HEK293T (cell line): ENCODE measurements at places on chromosomes 7 and 10.

GRCh38 chr10:68598978-68599770, 39.0 kb downstream of the TET1 start:
- peak; percentile 8 for DNase-seq

GRCh38 chr10:90087197-90088023, 386.0 kb downstream of the KIF20B start:
- DNase-seq: no peak

DNA sequence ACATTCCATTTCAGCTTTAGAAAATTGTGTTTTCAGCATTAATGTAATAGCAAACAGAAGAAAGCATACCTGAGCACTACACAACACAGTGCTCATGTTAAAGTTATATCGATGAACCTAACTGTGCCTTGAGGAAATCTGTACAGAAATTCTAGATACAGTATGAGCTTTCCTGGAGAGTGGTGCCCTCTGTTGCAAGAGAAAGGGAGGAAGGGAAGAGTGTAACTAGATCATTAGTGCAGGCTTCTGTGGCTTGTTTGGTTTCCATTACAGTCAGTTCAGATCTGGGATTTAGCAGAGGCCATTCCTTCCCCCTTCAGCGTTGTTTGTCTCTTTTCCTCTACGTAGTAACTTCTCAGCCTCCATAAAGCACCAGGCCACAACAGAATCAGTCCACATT, 139.7 kb downstream of the HTR7 start:
- no peak for DNase-seq

- DNase-seq: no peak
Observed at GRCh38 chr7:151020231-151020630, 4.1 kb downstream of the ATG9B start.

GRCh38 chr7:54629771-54630170, 87.6 kb downstream of the VSTM2A start:
- DNase-seq: no peak

DNA sequence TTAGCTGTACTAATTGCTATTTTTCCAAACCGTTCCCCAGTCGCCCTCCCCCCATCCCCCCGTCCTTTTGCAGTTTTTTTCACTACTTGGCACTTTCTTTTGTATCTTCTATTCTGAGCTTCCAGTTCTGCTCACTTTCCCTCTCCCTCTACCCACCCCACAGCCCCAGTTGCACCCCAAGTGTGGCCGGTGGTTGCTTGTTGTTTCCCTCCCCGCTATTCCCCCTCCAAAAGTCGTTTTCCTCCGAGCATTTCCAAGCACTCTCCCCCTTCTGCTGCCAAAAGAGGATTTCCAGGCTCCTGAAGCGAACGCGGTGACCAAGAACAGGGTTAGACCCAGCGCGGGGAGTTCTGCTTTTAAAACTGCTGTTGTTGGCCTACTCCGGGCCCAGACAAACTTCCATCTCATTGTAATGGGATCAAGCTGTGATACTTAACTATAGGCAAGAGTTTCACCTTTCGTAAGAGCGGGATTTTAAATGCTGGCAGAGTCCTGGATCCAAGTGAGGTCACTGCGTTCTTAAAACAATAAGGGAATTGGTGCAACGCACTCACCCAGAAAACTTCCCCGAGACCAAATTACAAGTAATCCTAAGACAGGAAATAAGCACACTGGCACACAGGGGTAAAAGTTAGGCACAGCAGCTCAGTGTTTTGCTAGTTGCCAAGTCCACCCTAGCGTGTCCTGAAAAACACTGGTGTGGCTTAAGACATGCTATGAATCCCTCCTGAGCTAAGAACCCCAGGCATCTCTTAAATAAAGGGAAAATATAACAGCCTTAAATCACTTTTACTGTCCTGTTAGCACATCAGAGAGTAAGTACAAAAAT, 1.5 kb upstream of the RGS10 start:
- peak; percentile 53 for DNase-seq

DNA sequence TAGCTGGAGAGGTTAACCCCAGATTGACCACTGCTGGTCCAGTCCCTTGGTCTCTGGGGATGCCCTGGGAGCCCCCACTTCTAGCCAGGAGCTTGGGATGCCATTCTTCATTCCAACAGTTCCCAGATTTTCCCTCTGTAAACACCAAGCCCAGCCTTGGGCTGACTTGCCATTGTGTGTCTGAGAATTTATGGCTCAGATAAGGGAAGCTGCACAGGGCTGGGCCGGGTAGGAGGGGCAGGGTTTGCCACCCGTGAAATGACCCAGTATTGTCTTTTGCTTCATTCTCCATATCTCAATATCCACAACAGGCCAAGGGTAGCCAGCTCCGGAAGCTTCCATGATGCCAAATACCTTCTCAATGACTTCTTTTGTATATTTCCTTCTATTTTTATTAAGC, 32.1 kb downstream of the AFAP1L2 start:
- DNase-seq: no peak

DNA sequence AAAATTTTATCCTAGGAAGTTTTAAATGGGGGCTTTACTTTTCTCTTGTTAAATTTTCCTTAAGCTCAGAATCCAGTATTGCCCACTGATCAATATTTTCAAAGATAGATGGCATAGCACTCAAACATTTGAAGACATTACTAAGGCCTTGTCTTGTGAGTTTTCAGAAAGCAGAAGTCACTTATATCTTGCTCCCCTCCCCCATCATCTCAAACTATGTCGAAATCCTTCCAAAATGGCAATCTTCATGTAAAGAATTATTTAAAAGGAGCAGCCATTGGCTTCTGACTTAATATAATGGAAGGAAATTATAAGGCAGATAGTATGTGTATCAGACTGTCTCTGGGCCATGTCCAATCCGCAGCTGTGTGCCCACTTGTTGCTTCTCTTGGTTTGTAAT, 553.5 kb upstream of the C7orf33 start:
- no peak for DNase-seq

DNA sequence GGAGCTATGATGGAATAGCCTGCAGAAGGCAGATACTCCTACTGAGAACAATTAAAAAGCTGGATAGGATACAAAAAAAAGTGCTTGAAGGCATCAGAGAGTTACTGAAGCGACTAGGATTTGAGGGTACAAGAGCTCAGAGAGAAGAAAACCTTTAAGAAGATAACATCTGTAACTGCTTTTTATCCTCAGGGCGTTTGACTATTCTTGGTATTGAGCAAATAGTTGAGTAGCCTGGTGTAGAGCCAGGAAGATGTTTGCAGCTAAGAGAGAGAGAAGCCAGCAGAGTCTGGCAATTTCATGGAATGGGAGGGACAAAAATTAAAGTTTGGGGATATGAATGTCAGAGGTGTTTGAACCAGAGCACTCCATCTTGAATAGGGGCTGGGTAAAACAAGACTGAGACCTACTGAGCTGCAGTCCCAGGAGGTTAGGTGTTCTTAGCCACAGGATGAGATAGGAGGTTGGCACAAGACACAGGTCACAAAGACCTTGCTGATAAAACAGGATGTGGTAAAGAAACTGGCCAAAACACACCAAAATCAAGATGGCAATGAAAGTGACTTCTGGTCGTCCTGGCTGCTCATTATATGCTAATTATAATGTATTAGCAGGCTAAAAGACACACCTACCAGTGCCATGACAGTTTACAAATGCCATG, 428.8 kb downstream of the SH2D4B start:
- DNase-seq: no peak

- DNase-seq: no peak
Observed at GRCh38 chr10:7264313-7264756, 146.5 kb downstream of the SFMBT2 start.

- no peak for DNase-seq
Observed at GRCh38 chr7:128456255-128456725, 612 bp downstream of the HILPDA start.

- no peak for DNase-seq
Observed at GRCh38 chr7:1666317-1666822, 3.7 kb upstream of the ELFN1 start.
